ENCODE measurements at places on chromosomes 6 and 20.
A peak's percentile ranks its signal among the peaks of the same experiment; 100 is the strongest.

GRCh38 chr6:89199579-89199978, 17.6 kb downstream of the GABRR1 start:
- DNase-seq, result no peak

GRCh38 chr6:7051780-7052442, 55.9 kb upstream of the RREB1 start:
- DNase-seq, result peak; percentile 75

- DNase-seq, result no peak
Observed at GRCh38 chr6:123598011-123598410, 38.7 kb downstream of the TRDN start.

- DNase-seq, result no peak
Observed at GRCh38 chr6:37503309-37503965, 3.7 kb upstream of the CCDC167 start.

DNA sequence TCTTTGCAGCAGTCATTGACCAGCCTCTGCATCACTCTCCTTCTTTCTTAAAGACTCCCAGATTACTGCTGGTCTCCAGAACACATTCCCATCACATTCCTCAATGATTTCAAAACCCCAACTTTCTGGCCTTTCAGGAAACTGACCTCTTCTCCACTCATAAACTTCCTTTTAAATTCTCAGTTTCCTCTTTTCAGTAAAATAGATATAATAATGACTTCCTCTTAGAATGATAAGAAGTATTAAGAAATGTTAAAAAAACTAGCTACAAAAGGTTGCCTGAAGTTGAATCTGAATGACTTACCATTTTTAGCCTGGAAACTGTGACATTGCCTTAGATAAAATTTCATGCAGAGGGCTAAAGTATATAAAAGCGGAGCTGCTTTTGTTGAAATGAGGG, 239.3 kb downstream of the OGFRL1 start:
- DNase-seq, result no peak

GRCh38 chr20:32332614-32333013, 25.5 kb upstream of the ASXL1 start:
- no peak for DNase-seq

GRCh38 chr6:163844761-163845160, 430.2 kb downstream of the QKI start:
- DNase-seq, result no peak

DNA sequence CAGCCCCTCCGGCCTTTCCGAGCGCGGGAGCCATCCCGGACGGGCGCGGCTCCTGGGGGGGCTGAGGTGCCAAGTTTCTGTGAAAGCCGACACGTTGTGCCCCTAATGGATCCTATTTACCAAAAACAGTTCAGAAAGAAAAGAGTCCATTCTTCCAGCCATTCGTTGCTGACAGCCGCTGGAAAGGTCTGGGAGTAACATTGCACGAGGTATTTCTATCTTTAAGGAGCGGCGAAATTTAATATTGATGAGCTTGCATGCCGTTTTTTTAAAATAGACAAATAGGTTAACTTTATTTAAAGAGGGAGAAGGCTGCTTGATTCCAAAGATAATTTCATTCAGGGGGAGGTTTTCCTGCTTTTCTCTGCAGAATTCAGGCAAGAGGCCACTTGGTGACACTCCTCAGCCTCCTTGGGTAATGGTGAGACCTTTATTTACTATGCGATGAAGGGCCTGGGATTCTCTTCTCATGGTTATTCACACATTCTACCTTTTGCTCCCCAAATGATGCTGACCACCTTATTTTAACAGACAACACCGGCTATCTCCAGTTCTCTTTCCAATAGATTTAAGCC, 988 bp downstream of the TIAM2 start:
- DNase-seq, result no peak
